Amniotic stem cell (primary cell): ENCODE measurements at places on chromosomes 4 and X.

DNA sequence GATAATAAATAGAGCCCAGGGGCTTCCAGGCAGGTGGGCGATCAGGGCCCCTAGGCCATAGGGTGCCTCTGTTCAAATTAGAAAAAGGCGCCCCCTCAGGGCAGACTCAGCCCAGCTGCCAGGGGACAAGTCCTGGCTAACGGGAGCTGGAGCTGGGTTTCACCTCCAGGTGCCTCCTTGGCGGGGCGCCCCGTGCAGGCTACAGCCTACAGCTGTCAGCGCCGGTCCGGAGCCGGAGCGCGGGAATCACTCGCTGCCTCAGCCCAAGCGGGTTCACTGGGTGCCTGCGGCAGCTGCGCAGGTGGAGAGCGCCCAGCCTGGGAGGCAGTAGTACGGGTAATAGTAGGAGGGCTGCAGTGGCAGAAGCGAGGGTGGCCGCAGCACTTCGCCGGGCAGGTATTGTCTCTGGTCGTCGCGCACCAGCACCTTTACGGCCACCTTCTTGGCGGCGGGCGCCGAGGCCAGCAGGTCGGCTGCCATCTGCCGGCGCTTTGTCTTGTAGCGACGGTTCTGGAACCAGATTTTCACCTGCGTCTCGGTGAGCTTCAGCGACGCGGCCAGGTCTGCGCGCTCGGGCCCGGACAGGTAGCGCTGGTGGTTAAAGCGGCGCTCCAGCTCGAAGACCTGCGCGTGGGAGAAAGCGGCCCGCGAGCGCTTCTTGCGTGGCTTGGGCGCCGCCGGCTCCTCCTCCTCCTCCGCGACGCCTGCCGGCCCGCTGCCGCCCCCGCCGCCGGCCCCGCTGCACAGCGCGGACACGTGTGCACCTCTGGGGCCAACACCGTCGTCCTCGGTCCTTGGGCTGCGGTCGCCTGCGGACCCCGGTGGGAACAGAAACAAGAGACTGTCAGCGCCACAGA is 2.4 kb downstream of the NKX3-2 start:
- no peak for DNase-seq

- peak; percentile 94 for DNase-seq
Measured at GRCh38 chr4:5037553-5038551, 13.4 kb upstream of the STK32B start.

GRCh38 chr4:183011213-183011907 is 87.7 kb upstream of the WWC2 start:
- no peak for DNase-seq

GRCh38 chr4:26330186-26330787 is 9.5 kb downstream of the RBPJ start:
- DNase-seq = peak; percentile 14

GRCh38 chrX:7779644-7780043 is 63.3 kb upstream of the VCX start:
- no peak for DNase-seq

GRCh38 chrX:24097741-24098260 is 43.0 kb downstream of the EIF2S3 start:
- no peak for DNase-seq
